Daoy (cell line): ENCODE measurements at places on chromosomes 6 and 20.

DNA sequence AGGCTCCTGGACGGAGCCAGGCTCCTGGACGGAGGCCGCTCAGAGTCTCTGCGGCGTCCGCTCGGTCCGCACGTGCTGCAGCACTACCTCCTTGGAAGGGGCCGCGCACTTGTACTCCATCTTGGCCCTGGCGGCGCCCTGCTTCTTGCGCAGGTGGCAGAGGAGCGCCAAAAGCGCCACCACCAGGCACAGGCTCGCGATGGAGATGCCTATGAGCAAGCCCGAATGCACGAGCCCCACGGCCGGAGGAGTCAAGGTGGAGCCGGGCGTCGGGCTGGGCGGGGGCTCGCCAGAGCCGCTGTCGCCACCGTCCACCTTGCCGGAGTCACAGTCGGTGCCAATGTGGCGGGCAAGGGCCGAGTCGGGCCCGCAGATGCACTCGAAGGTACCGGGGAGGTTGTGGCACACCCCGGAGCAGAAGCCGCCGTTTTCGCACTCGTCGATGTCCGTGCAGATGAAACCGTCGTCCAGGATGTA, 1.7 kb downstream of the THBD start:
- no peak for DNase-seq

- no peak for DNase-seq
These were observed 144.2 kb upstream of the TNFAIP3 start for GRCh38 chr6:137722749-137723272.

DNA sequence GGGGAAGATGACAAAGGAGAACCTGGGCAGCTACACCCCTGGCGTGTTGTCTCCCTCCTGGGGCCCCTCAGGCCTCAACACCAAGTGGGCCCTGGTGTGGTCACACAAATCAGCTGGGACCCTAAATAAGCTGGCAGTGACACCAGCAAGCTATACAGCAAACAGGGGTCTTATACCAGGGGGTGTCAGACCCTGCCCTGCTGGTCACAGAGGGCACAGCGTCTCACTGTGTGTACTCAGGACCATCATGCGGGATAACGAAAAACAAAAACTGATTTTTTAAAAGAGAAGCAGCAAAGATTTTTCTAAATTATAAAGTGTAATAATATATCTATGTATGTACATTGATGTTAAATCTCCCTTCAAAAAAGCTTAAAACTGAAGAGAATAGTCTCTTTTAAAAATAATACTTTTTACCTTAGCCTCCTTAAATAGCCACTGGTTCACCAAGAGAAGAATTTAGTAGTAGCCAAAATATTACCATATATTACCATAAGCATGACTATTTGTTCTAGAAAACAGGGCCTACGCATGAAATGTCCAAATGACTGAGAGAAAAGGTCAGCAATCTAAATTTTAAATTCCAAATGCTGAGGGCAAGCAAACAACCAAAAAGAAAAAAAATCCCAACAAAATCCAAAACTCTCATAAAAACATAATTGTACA, 220.4 kb downstream of the KIF16B start:
- DNase-seq, result no peak

- no peak for DNase-seq
These were observed 4.8 kb downstream of the CD93 start for GRCh38 chr20:23081263-23081819.

DNA sequence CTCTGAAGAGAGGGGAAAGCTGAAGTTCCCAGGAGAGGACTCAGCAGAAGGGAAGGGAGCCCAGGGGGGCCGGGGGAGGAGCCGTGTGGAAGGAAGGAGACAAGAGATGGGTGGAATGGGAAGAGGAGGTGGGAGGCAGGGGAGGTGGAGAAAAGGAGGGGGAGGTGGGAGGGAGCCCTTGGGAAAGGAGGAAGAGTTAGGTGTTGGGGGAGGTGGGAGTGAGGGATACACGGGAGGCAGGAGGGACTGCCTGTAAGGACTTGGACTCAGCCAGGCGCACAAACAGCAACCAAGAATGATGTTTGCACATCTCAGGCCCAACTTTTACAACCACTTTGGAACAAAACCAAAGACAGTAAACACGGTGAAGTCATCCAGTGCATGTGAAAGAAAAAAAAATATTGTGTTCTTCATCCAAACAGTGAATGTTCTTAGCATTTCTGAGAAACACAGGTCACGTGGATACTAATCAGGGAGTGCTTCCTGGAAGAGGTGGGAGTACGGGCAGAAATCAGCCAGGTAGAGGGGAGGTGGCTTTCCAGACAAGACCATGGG, 17.4 kb upstream of the LSM14B start:
- DNase-seq, result no peak

GRCh38 chr6:137700751-137701477, 166.1 kb upstream of the TNFAIP3 start:
- no peak for DNase-seq

DNA sequence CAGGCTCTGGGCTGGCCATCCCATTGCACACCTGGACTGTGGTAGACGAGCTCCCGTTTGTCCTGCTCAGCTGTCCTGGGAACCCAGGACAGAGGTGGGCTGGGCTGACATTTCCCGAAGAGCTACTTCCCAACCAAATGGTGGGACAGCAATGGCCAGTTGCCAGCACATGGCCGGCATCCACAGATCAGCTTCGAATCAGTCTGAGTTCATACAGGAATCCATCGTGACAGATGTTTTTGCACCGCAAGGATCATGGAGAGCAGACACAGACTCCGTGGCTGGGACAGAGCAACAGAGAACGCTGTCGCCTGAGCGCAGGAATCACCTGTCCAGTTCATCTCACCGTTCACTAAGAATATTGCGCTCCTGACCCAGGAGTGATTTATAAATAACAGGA, 198.5 kb downstream of the TTLL2 start:
- DNase-seq, result no peak

DNA sequence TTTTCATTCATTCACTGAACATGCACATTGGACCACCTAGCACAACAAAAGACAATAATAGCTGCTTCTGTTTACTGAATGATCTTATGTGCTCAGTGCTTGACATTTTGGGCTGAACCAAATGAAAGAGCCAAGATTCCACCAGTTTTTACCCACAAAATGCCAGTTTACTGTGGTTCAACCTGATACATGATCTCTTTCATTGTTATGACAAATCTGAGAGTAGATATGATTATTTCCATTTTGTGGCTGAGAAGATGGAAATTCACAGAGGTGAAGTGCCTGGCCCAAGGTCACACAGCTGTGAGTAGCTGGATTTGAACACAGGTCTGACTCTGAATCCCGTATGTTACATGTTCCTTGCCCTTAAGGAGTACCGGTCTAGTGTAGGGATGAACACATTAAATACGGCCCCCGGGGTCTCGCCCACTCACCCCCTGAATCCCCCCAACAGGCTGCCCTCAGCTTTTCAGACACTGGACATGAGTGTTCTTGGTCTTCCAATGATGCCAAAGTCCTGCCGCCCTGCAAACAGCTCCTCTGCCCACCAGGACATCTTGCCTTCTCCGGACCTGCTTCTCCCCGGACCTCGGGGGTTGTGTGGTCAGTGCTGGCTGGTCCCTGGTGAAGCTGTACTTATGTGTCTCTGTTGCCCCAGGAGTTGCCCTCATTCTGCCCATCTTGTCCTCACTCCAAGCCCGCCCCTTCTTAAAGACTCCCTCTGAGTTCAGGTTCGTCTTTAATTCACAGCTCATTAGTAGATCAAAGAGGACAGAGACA, 58.6 kb upstream of the SLC32A1 start:
- DNase-seq, result no peak

DNA sequence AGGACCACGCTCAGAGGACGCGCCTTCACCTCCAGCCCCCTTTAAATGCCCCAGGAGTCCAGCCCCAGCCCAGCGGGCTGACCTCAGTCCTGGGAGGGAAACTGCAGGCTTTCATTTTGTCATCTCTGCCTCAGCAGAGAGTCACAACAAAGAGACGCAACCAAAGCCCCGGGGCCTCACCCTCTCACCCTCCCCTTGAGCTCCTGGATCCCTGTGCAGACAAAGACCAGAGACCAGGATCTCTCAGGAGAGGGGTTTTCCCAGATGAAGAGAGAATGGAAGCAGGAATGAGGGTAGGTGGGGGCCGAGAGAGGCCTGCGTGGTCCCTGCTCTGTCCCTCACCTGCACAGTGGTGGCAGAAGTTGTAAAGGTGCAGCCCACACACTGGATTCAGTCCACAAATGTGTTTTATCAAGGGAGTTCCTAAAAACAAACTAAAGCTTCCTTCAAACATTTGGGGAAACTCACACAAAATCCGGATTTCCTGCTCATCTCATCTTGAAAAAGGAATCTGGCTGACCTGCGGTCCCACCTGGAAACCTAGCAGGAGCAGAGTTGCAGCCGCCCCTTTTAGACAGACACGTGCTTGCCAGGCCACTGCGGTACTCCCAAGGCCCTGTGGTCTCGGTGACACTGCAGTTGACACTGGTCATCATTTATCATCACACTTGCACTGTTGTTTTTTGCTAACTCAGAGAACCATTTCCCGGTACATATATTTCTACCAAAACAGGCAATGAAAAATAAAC, 27.1 kb downstream of the PTGIS start:
- DNase-seq, result no peak

DNA sequence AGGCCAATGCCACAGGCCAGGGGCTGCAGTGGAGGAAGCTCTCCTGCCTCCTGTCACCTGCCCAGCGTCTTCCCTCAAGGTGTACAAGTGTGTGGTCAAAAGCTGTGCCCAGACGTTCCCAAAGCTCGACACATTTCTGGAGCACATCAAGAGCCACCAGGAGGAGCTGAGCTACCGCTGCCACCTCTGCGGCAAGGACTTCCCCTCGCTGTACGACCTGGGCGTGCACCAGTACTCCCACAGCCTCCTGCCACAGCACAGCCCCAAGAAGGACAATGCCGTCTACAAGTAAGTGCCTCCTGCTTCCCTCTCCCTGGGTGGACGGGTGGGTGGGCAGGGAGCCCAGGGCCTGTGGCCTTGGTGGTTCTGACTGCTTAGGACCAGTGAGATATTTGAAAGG, 38.2 kb downstream of the ZNF341 start:
- no peak for DNase-seq
